ENCODE measurements at places on chromosomes 1 and 21.
A peak's percentile ranks its signal among the peaks of the same experiment; 100 is the strongest.

GRCh38 chr1:116234429-116234828 lies 123.2 kb downstream of the MAB21L3 start:
- DNase-seq: no peak

DNA sequence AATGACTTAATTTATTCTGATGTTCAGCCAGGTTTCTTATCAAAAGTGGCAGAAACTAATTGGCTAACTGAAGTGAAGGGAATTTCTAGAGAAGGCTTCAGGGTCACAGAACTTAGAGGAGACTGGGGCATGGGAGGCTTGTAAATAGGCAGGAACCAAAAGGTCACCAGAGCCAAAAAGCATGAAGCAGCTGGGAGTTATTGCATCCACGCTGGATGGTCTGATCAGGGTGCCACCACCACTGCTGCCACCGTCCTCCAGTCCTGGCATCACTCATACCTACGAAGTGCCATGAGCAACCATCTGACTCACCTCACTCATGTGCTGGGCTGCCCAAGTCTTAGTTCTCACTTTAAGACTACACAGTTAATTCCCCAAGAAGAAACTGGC lies 82.5 kb upstream of the DPH5 start:
- DNase-seq: no peak

DNA sequence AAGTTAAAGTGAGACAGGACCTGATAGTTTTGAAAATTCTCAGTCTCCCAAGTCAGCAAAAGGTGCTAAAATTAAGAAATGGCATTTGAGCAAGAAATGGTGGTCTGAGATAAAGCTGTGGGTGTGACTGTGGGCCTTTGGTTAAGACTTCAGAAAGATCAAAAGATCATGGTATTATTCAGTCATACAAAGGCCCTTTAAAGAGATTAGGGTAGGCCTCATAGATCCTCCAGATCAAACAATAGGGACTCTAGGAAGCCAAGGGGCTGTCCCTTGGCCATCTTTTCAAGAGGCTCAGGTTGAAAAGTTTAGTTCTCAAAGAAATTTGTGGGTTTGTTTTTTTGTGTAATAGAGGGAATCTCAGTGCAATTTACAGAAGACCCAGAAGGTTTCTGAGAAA lies 8.4 kb downstream of the HMGB4 start:
- DNase-seq: no peak

- no peak for DNase-seq
Measured at GRCh38 chr1:23444596-23445390, 20.2 kb upstream of the TCEA3 start.

DNA sequence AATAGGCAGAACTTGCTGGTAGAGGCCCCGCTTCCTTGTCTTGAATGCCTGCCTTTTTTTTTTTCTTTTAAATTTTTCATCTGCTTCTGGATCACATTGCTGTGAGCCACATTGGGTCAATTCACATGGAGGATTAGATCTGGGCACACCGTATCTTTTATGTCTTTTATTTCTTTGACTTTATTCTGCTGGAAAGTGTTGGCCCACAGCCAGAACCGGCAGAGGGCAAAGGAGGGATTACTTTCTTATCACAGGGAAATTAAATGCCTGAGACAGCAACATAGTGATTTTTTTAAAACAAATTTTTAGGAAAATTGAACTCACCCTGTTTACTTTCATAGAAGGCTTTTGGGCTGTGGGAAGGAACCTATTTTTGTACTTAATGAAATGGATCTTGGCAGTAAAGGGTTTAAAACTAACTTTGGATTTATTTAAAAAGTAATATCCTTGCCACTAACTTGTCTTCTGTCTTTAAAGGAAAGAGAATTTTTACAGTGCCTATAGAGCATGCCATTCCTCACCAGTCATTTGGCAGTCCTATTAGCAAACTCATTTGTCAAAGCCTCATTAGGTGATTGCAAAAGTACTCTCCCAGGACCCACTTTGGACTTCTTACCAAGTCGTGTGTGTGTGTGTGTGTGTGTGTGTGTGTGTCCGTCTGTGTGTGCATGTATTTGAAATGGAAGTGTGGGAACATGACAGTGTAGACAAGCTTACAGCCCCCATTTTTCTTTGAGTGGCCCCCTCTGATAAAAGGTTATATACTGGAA lies 68.4 kb downstream of the ST6GALNAC3 start:
- DNase-seq: peak; percentile 55

- DNase-seq: peak; percentile 3
Measured at GRCh38 chr1:193070942-193071341, 11.5 kb downstream of the RO60 start.

All from fibroblast of skin of right biceps (primary cell).